ENCODE measurements at places on chromosomes 7 and 10. TPM values are rescaled to one million over a fixed set of nuclear protein-coding genes. Genes with fewer than 3 reads are reported as not detected.

DNA sequence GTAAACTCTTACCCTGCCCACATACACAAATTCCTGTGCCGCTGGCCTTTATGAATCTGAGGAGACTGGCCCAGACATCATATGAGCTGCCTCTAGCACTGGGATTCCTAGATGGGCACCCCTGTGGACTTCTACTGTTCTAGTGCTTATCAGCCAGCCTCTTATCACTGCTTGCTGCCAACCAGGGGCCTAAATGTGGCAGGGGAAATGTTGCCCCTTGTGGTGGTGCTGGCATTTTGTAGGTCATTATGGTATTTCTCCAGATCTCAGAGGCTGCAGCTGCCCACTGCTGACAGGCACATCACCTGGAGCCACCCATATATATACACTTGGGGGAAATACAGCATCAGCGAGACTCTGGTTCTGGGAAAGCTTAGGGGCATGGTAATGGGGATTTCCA, 5.4 kb downstream of the SFR1 start:
- DNase-seq: peak; percentile 64

GRCh38 chr7:107686816-107687387, 26.3 kb downstream of the SLC26A4 start:
- DNase-seq: no peak

GRCh38 chr10:127215866-127216265, 19.5 kb upstream of the INSYN2A start:
- peak; percentile 49 for DNase-seq

GRCh38 chr7:3916146-3916545, 615.1 kb downstream of the SDK1 start:
- no peak for DNase-seq

DNA sequence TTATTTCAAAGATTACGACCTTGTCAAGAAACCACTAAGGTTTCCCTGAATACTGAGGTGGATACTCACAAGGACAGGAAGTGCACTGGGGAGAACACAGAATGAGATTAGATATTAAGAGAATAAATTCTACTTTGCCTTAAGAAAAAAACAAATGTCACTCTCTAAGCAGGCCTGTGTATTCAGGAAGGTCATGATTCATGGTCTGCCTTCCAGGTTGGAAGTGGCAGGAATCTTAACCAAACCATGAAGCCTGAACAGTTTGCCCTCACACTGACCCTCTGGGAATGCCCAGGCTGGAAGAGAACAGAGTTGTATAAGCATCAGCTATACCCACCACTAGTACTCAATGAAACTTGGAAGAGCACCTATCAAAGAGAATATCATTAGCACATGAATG, 227.6 kb downstream of the DGKI start:
- DNase-seq: no peak

- DNase-seq: no peak
These were observed 368.1 kb downstream of the CTNNA3 start for GRCh38 chr10:67327626-67328535.

GRCh38 chr10:11631890-11632587, 20.6 kb upstream of the USP6NL start:
- DNase-seq: no peak

- DNase-seq: peak; percentile 74
These were observed 613 bp downstream of the OAT start for GRCh38 chr10:124417895-124418725.

- peak; percentile 35 for DNase-seq
These were observed 258.6 kb downstream of the CNTNAP2 start for GRCh38 chr7:146375170-146375569.

GRCh38 chr10:115093286-115093775, at the start of gene ATRNL1:
Gene ATRNL1 (plus strand): TSS chr10:115093365. CDS start chr10:115093751, 386 bp downstream.
- peak; percentile 76 for DNase-seq

The ADCYAP1R1 gene
- 0.39 TPM for total RNA-seq

The SAMD9L gene
- total RNA-seq: not detected

The UBTD1 gene
- total RNA-seq: 15.7 TPM

The RAB11FIP2 gene
- total RNA-seq: 50.7 TPM

The UBN2 gene
- total RNA-seq: 15.7 TPM

The GRM3 gene
- 13.6 TPM for total RNA-seq

The IL2RA gene
- total RNA-seq: not detected

The SH2B2 gene
- 2.0 TPM for total RNA-seq

The SLC25A40 gene
- 21.9 TPM for total RNA-seq

The CALCR gene
- total RNA-seq: not detected

The FAM200A gene
- 21.1 TPM for total RNA-seq

The MORN4 gene
- 23.8 TPM for total RNA-seq
